ENCODE measurements at places on chromosomes 3 and 15.
A peak's percentile ranks its signal among the peaks of the same experiment; 100 is the strongest.

DNA sequence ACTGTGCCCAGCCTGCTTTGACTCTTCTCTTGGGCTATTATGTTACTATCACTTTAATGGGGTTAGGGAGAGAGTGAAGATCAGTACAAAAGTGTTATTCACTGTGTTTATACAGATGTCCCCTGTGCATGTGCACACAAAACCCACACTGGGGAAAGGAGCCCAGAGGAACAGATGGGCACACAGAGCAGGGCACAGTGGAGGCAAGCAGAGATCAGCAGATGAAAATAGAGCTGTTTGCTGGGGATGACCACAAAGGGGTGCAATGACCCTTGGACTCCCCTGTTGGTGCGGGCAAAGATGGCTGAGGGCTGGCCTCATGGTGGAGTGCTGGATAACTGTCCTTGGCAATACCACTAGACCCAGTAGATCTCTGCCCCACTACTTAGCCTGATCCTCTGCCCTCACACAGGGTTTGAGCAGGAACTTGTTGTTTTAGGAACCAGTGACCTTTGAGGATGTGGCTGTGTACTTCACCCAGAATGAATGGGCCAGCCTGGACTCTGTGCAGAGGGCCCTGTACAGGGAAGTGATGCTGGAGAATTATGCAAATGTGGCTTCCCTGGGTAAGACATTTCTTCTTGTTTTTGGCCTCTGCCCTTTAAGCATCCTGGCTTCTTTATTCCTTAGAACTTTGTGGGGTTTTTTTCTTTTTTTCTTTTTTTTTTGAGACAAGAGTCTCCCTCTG, 5.3 kb downstream of the ZNF620 start:
- DNase-seq: no peak

DNA sequence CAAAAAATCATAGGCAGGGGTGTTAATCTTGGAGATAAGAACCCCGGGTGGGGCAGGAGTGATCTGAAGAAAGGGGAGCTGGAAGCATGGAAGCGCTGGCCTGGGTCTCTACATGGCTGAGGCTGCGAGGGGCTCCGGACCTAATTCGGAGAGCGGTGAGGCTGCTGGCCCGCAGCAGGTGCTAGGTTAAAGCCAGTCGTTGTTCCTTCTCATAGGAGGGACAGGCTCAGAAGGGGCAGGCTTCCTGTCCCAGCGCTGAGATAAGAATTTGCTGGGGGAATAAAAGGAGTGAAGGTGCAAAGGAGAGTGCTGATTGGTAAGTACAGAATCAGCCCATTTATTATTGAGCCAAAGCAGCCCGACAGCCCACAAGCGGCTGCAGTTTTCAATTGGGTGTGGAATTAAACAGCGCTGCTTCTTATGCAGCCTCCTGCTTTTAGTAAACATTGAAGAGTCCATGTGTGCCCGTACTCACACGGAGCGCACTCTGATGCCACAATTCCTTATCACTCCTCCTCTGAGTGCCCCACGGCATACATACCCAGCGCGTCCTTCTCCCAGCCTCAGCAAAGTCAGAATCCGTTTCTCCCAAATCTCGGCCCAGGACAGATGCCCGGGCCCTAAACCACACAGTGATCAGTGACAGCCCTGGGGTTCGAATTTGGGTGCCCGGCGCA, 17.1 kb downstream of the CHST13 start:
- no peak for DNase-seq

DNA sequence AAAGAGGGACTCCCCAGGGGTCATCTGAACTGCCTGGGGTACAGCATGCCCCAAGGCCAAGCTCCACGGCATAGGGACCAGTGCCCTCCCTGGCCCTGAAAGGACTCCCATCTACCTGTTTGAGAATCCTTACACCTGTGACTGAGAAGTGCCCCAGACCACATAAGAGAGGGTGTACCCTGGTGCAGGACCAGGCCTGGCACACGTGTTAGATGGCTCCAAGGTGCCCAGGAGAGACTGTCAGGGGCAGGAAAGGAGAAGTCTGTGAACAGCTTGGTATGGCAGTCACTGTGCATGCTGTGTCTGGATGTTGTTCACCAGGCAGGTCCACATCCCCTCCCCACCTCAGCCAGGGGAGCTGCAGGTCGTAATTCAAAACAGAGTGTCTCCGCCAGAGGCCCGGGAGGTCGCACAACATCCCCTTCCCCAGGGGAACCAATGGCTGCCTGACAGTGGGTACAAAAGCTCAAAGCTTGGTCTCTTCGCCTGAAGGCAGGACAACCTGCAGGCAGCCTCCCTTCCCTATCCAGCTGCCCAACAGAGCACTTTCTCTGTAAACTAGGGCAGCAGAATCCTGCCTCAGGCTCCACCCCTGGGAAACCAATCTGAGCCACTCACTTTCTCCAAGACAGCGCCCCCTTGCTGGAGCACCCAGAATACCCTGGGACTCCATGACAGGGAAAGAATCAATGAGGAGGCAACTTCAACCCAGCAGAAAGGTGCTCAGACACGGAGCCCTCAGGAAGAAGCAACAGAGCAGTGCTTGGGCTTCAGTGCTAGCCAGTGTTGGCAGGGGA, 3.9 kb downstream of the NUP210 start:
- DNase-seq: peak; percentile 30

DNA sequence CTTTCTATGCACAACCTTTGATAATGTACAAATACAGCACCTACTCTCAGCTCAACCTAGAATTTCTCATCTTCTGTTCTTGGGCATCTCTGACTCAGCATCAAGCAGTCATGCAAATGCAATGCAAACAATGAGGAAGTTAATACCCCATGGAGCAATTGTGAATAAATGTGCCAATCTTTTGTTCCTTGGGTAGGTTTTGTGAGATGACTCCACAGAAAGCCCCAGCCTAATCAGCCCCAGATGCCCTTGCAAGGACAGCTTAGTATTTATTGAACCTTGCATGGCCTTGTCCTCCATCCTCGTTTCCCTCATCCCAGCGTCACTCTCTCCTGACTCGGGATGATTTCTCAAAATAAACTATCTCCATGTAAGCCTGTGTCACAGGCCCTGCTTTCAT, 494.7 kb upstream of the NECTIN3 start:
- DNase-seq: no peak

DNA sequence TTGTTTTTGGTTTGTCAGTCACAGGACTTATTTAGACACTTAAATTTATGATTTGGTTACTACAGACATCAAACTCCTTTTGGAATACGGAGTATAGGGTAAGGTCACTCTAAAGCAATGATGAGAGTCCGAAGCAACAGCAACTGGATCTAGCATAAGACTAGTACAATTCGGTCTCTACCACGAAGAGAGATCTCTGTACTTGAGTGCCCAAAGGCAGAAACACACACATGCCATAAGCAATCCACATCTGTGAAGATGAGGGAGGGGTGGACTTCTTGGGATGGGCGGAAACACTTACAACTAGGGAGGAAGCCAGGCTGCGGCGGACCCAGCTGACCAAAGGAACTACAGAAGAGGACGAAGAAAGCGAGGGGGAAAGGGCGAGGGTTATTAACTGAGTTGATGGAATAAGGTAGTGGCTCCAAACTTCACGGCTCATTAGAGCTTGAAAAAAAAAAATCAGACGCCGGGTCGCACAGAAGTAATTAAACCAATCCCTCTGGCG, 595 bp downstream of the DPH6 start:
- DNase-seq: peak; percentile 5

GRCh38 chr3:150703756-150704344, at the start of gene ERICH6:
Gene ERICH6, minus strand, starts transcription at chr3:150703920. Its CDS starts 22 bp downstream, at chr3:150703898.
- peak; percentile 71 for DNase-seq

GRCh38 chr3:140898340-140899180, 43.1 kb upstream of the SLC25A36 start:
- DNase-seq: peak; percentile 58

- no peak for DNase-seq
These were observed 12.1 kb upstream of the FBLN2 start for GRCh38 chr3:13536832-13537231.

GRCh38 chr3:32113566-32113965, 7.1 kb downstream of the GPD1L start:
- DNase-seq: no peak

DNA sequence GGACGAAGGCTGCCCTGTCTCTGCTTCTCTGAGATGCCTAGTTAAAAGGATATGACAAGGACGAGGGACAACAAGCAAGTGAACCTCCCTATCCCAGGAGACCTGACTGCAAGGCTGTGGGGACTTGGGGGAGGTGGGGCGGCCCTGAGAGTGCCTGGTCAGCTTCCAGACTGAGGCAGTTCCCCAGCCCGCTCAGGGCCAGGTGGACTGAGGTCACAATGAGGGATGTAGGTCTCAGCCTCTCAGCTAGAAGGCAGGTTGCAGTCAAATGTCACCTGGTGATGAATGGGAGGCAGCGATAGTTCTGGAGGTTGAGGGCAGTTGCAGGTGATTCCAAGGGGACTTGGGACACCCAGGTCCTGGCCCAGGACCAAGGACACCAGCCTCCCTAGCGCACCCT, 30.6 kb downstream of the TKT start:
- DNase-seq: no peak

GRCh38 chr3:119768668-119769393, 13.1 kb upstream of the NR1I2 start:
- DNase-seq: no peak

DNA sequence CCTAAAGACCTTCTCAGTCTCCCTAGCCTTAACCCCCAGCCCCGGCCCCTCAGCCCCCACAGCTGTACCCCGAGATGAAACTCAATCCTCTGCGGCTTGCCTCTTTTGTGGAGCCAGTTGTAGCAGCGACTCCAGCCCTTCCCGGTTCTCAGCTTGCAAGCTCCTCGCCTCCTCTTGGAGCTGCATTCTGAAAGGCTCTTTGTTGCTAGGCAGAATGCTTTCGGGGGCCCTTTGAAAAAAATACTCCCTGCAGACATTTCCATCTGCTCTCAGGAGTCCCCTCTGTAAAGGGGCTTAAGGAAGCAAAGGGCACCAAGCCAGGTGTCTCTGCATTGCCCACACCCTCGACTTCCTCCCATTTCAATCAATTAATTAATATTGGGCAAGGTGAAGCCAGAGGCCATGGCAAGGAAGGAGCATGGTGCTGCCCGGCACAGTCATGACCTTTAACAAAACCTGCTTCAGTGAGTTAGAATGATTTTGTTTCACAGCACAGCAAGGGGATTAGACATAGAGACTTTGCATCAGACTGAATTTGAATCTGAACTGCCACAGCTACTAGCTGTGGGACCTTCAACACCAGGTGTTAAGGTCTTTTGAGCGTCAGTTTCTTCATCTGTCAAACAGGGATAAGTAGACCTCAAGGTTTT, 65.5 kb downstream of the SRGAP3 start:
- no peak for DNase-seq

GRCh38 chr3:128532012-128532983, 39.3 kb upstream of the GATA2 start:
- DNase-seq: no peak

DNA sequence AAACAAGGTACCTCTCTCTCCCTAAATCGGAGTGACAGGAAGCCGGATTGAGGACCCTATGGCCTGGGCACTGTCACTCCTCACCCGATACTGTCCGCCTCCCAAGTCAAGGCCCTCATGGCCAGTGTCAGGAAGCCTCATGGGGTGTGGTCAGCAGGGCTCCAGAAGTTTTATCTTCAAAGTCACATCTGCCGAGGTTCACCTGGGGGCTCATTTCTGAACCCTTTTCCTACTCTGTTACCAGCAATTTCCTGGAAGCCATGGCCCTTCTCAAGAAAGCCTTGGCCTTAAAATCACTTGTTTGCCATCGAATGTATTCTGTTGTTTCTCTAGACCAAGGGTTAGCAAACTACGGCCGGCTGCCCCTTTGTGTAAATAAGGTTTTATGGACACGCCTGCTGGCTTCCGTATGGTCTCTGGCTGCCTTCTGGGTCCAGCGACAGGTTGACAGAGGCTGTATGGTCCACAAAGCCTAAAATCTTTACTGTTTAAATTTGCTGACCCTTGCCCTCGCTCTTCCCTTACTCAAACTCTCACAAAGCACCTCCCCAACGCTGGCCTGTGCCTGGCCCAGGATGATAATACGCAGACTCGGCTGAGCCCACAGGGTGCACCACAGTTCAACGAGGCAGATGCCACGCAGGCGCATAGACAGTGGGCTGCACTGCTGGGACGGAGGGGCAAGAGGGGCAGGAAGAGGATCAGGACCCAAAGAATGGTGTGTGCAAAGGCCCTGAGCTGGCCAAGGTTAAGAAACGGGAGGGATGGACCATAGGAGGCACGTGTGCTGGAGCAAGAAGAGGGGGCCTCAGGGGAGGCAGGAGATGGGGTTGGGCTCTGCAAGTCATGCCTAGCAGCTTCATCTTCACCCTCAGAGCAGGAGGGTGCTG, 24.7 kb upstream of the DUSP7 start:
- DNase-seq: no peak

GRCh38 chr3:102715030-102715697, 280.3 kb downstream of the ZPLD1 start:
- DNase-seq: no peak

- no peak for DNase-seq
These were observed 211.5 kb downstream of the LSAMP start for GRCh38 chr3:116233711-116234357.

DNA sequence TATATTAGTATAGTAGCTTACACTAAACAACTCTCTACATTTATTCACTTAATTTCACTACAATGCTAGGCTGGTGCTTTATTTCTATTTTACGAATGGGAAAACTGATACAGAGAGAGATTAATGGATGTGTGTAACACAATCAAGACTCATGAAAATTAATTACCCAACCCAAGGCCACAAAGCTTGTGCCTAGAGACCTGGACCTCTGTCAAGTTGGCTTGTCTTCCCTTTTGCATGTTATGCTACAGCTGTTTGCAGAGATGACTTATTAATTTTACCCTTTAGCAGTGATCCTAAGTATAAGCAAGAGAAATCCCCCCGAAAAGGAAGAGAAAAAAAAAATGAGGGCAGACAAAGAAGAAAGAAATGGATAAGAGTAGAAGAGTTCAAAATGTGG, 162.5 kb downstream of the C3orf38 start:
- no peak for DNase-seq

GRCh38 chr3:159528251-159528895, 460.3 kb upstream of the IL12A start:
- no peak for DNase-seq

DNA sequence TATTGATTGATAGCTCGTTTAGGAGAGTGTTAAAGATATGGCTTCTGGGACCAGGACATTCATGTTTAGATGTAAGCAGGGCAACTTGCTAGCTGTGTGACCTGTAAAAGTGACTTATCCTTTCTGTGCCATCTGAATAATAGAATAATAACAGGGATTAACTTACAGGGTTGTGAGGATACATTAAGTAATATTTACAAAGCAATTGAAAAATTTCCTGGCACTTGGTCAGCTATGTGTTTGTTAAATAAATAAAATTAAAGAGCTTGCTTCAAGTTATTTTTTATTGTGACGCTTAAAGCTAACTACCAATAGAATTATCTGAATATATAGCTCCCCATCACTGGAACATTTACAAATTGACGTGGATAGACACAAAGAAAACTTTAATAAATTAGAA, 287.9 kb upstream of the CDIN1 start:
- DNase-seq: no peak

DNA sequence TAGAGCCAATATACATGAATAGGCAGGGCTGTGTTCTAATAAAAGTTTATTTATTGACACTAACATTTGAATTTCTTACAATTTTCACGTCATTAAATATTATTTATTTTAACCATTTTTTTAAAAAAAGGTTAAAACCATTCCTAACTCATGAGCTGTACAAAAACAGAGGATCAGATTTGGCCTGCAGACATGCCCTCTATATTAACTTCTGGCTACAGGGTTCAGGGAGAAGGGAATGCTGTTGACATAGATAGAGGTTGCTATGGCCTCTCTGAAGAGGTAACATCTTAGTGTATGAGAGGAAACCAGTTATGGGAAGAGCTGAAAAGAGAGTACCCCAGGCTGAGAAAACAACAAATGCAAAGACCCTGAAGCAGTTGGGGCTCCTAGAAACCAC, 19.1 kb upstream of the RAP2B start:
- no peak for DNase-seq

- DNase-seq: no peak
These were observed 115.4 kb upstream of the RAD18 start for GRCh38 chr3:9078561-9079240.

Data from CD8-positive, alpha-beta T cell (primary cell).